ENCODE measurements at places on chromosomes 16 and 17.

GRCh38 chr17:8117367-8117979 is 841 bp downstream of the ALOXE3 start:
- no peak for DNase-seq

GRCh38 chr17:57877803-57878377 is 28.0 kb upstream of the MRPS23 start:
- DNase-seq = no peak

DNA sequence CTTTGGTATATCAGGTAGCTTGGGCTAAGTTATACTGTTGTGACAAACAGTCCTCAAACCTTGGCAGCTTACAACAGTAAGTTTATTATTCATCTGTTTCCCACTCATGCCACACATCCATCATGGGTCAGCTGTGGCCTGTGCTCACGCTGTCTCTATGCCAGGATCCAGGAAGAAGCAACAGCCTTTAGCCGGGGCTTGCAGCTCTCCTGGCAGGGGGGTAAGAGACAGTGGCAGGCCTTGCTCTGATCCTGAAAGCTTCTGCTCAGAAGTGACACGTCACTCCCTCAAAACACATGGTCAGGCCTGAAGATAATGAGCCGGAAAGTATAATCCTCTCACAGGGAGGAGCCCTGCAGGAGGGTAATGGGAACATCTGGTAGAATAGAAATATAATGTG is 377.6 kb downstream of the CPPED1 start:
- DNase-seq = no peak

DNA sequence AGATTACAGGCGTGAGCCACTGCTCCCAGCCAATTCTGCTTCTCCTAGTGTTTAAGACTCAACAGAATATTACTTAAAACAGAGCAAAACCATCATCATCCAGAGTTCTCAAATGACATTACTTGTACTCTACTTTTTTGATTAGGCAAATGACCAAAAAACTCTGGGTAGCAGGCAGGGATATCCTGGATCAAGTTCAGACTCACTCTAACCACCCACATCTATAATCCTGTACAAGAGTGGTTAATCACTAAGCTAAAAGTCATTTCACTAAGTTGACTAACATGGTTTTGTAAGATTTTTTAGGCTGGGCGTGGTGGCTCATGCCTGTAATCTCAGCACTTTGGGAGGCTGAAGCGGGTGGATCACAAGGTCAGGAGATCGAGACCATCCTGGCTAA is 6.8 kb downstream of the NAE1 start:
- DNase-seq = no peak

GRCh38 chr17:29629839-29630238 is 7.1 kb upstream of the CORO6 start:
- no peak for DNase-seq

DNA sequence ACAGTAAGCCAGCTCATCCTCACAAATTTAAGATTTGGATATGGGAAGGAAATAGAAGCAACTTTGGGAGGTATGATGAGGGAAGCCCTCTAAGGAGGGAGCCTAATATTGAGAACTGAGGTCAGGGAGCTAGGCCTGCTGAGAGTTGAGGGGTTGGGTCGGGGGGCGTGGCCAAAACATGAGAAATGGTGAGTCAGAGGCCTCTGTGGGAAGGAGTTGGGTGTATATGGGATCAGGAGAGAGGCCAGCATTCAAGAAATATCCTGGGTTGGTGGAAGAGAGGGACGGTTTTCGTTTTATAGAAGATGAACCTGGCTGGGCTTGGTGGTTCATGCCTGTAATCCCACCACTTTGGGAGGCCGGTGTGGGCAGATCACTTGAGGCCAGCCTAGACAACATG is 48.4 kb downstream of the CLEC16A start:
- DNase-seq = no peak

GRCh38 chr17:17900615-17901520 is 64.1 kb upstream of the SREBF1 start:
- peak; percentile 81 for DNase-seq

- DNase-seq = no peak
Measured at GRCh38 chr16:67151431-67152097, 766 bp upstream of the B3GNT9 start.

Measured in left ventricle myocardium inferior (tissue), 1 donor.